ENCODE measurements at places on chromosomes 13 and 19.

- no peak for DNase-seq
Measured at GRCh38 chr13:99164226-99164625, 36.4 kb upstream of the UBAC2 start.

DNA sequence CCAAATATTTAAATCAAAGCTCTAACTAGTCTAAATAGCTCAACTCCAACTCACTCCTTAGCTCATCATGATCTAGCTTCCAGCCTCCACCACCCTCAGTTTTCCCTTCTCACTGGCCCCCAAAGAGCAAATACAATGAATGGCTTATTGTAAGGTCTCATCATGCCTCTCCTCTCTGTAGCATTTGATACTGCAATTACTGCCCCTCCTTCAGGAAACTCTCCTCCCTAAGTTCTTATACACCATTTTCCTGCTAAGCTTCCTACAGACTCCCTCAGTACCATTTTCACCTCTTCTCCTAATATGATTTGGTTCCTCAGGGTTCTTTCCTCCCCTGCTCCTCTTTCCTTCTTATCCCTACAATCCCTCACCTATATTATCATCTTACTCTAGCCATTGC lies 12.8 kb downstream of the KPNA3 start:
- DNase-seq: no peak

- peak; percentile 66 for DNase-seq
Measured at GRCh38 chr13:23372264-23372906, 61.1 kb downstream of the SACS start.

- no peak for DNase-seq
Measured at GRCh38 chr19:27905074-27905473, 1307.9 kb downstream of the UQCRFS1 start.

DNA sequence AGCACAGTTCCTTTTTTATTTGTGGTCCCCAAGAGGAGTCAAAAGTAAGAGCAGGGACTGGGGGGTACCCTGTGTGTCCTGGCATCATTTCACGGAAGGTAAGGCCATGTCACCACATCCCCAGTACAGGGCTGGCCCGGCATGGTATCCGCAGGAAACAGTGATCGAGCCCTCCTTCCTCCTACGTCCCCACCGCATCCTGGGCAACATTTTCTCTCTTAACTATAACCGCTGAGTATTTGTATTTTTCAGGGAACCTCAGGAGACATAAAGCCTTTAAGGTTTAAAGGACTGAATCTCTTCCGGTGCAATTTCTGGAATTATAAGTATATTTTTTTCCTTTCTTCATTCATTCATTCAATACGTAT lies 13.6 kb upstream of the LATS2 start:
- DNase-seq: no peak

- DNase-seq: no peak
Measured at GRCh38 chr13:63449550-63449949, 2033.9 kb upstream of the PCDH20 start.
